ENCODE measurements at places on chromosomes 11 and 22.

DNA sequence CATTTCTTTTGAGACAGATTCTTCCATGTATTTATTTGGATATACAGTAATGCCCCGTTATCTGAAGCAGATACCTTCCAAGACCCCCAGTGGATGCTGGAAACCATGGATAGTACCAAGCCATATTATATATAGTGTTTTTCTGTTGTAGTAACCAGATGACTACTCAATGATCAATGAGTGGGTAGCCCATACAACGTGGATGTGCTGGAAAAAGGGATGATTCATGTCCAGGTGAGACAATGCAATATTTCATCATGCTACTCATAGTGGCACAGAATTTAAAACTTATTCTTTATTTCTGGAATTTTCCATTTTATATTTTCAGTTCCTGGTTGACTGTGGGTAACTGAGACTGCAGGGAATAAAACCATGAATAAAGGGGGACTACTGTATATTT is 427.5 kb downstream of the METTL15 start:
- no peak for DNase-seq

DNA sequence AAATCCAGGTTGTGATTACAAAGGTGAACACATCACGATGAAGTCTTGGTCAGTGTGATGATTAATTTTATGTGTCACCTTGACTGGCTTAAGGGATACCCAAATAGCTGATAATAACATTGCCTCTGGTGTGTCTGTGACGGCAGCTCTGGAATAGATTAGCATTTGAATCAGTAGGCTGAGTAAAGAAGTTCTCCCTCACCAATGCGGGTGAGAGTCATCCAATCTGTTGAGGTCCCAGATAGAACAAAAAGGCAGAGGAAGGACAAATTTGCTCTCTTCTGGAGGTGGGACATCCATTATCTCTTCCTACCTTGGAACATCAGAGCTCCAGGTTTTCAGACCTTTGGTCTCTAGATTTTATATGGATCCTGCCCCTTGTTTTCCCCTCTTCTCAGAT is 856.2 kb upstream of the CCDC90B start:
- DNase-seq: no peak

DNA sequence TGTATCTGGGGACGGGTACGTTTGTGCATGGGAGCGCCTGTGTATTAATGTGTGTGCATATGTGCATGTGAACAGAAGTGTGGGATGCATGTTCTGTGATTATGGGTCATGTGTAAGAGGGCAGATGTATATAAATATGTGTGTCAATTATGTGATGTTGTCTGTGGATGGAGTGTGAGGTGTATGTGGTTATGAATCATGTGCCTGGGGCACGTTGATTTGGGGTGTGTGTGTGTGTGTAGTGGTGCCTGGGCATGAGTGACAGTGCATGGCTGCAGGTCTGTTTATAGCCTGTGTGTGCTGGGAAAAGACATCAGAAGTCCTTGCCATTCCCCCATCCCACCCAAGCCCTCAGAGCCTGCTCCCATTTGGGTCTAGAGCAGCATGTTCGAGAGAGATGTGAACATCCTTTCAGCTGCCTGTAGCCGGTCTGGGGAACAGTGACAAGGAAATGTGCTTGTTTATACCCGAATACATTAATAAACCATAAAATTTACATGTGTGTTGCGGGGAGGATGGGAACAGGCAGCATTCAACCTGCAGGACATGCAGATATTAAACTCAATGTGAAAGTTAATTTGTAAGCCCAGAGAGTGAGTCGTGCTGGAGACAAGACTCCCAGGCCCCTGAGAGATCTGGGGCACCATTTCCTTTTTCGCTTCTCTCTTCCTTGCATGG is 129.0 kb downstream of the NECTIN1 start:
- no peak for DNase-seq

- DNase-seq: no peak
Observed at GRCh38 chr11:25038131-25038530, 541.3 kb downstream of the LUZP2 start.

GRCh38 chr11:69342588-69343330 is 48.8 kb downstream of the MYEOV start:
- DNase-seq: no peak

- no peak for DNase-seq
Observed at GRCh38 chr11:127601578-127601977, 601.0 kb upstream of the KIRREL3 start.

DNA sequence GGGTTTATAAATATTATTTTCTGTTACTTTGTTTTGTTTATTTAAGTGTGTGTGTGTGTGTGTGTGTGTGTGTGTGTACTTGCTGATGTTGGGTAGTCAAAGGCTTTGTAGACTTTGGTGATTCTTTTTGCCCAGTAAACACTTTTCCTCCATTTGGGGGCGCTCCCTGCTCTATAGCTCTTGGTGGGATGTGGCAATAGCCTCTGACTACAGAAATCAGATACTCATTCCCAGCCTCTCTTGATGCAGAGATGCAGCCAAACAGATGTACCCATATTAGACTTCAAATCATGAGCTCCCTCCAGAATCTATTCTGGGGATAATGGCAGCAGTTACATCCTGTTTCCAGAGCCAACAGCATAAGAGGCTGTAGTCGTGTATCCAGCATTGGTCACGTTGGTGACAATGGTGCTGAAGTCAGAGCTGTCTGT is 33.4 kb upstream of the APOL5 start:
- DNase-seq: no peak

DNA sequence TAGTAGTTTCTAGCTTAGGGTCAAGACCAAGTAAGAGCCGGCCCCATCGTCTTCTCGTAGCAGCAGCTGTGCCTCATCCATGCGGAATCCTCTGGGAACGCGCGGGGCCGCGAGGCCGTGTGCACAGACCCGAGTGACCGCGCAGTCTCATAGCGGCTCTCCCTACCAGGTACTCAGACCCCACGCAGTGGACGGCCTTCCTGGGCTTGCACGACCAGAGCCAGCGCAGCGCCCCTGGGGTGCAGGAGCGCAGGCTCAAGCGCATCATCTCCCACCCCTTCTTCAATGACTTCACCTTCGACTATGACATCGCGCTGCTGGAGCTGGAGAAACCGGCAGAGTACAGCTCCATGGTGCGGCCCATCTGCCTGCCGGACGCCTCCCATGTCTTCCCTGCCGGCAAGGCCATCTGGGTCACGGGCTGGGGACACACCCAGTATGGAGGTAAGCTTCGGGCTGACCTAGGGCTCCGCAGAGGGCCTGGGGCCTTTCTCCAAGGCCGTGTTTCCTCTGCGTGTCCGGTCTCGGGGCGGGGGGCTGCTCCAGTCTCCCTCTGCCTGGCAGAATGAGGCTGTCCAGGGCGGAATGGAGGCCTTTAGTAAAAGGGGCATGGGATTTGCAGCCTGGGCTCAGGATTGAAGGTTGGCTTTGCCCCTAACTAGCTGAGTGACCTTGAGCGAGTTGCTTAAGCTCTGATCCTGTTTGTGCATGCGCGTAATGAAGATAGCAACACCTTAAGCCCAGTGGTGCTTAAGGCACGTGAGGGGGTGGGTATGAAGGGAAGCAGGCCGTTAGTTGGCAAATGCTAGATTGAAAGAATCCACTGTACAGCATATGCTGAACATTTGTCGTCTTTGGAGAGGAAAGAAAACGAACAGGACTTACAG is 48.9 kb downstream of the ST14 start:
- no peak for DNase-seq

DNA sequence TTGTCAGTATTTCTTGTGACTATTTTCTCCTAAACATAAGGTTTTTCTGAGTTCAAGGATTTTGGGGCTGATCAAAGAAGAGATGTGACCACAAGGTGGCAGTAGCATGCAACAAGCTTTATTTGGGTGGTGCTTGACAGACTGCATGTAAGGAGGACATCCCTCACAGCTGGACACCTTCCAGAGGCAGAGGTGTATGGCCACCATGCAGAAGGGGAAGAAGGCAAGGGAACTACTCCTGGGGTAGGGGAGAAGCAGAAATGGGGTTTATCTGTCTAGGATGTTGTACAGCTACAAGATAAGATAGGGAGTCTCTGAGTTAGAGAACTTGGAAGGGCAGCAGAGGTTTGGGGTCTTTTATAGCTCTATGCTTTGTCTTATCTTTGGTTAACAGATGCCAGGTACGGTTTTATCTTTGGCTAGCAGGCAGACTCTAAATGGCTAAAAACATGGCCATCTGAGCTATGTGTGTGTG is 5.1 kb upstream of the BIRC2 start:
- peak; percentile 62 for DNase-seq

DNA sequence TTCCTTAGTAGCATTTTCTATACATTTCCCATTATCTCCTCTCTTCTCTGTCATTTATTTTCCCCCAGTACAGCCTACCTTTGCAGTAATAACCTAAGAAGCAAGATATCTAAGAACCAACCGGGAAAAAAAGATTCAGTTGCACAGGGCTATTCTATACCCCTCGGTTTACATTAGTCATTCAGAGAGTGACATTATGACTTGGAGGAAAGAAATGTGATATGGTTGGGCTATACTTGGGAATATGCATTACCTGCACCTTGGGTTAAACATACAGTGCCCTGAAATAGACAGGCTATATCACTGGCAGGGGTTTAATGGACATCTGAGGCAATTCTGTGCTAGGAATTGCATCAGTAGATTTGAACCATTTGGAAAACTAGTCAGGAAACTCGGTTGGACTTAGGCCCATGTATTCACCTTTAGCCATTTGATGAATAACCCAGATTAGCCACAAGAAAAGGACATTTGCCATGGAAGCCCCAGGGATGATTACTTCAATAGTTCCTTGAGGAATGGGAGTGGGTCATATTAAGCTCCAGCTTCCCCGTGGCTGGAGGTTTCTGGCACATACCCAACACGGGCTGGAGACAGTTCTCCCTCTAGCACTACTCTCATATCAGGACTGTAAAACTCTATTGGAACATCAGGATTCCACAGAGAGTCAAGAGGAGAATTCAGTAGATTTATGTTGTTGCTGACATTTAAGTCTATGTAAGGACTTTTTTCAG is 973.2 kb downstream of the NTM start:
- DNase-seq: no peak

DNA sequence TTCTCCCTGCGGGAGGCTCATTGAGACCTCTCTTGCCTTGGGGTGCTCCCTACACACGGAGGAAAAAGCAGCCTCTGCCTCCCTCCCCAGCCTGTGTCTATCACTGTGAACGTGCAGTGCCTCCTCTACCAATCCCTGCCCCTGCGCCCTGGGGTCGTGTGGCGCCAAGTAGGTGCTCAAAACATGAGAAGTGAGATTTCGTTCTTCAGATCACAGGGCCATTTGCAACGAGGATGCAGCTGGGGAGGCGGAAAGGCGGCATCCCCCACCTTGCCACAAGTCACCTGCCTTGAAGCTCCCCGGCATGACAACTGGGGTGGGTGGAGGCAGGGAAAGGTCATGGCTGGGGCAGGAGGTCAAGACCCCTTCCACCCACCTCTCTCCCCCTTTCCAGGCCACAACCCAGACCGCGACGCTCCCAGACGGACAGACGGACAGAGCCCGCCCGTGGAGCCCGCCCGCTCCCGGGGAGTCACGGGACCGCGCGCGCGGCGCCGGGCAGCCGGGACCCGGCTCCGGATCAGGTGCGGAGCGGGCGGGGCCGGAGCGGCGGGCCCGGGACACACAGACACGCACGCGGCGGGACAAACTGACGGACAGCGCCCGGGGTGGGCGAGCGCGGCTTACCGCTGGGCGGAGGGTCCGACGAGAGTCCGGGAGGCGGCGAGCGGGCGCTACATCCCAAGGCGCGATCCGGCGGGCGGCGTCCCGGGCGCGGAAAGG is 485 bp downstream of the KCNJ4 start:
- no peak for DNase-seq

DNA sequence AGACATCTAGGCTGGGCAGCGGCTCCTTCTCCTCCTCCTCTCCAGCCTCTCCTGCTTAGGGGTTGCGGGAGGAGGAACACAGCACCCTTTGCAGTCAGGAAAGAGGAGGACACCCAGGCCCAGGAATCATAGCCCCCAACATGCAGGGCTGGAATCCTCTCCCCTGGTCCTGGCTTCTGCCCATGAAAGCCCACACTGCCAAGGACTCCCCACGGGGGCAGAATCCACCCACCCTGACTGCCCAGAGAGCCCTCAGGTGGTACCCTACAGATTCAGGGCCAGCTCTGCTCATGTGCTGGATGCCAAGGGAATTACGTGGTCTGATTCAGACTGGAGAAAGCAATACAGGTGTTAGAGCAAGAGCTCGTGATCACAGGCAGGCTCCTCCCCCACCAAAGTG is 4.5 kb downstream of the ESS2 start:
- no peak for DNase-seq

DNA sequence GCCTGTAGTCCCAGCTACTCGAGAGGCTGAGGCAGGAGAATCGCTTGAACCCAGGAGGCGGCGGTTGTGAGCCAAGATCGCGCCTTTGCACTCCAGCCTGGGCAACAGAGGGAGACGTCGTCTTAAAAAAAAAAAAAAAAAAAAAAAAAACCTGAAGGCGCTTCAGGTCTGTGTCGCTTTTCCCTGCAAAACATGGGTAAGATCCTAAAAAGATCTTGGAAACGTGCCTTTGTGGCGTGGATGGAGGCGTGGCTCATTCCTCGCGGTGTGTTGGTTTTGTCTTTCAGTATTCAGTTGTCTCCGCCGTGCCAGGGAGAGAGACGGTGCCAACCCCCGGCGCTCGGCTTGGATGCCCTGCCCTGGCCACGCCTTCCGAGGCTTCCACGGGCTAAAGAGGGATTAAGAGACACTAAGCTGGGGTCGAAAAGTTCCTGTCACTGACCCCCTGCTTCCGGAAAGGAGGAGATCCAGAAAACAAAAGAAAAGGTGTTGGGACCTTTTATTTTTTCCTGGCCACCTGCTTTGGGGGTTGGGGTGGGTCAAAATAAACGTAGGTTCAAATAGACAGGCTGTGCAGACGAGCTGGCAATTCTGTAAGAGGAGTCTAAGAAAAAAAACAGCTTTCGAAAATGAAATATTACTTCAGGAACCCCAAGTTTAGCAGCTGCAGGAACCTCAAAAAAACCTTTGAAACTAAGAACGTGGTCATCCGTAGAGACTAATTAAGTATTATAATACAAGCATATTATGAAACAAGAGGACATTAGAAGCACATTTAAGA is 1.1 kb upstream of the SLC35F2 start:
- peak; percentile 27 for DNase-seq

DNA sequence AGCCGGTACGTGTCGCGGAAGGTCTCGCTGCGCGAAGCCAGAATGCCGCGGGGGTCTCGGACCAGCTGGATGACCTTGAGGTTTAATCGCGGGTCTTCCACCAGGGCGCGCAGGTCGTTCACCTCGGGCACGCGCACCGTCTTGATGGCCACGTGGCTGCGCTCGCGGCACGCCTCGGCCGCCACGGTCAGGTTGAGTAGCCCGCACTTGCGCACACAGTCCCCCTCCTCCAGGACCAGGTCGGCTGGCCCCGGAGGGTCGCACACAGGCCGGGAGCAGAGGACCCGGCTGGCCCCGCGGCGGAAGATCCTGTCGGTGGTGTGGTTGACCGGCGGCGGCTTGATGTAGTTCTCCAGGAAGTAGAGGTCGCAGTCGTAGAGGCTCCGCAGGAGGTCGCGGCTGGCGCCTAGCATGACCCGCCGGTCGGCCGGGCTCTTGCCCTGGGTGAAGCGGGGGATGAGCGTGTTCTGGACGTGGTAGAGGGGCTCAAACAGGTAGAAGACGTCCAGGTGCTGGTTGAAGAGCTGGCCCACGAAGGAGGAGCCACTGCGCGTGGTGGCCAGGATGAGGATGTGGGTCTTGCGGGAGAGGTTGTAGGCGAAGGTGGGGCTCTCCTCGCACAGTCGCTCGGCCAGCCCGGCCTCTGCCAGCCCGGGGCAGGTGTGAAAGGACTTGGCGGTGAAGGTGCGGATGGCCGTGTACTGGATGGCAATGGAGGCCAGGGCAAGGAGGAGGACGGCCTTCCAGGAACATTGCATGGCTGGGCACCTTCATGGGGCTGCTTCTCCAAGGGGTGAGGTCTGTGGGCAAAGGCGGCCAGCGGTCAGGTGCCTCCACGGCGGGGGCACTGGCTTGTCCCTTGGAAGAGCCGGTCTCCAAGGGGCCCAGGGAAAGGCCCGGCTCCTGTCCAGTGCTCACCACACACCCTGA is 15.0 kb downstream of the CHST1 start:
- DNase-seq: no peak

GRCh38 chr11:63673579-63673978 is 2.4 kb upstream of the ATL3 start:
- no peak for DNase-seq

Data from RCC 7860 (cell line).